Mesothelial cell of epicardium (in vitro differentiated cells): ENCODE measurements at places on chromosomes 11 and 22.

DNA sequence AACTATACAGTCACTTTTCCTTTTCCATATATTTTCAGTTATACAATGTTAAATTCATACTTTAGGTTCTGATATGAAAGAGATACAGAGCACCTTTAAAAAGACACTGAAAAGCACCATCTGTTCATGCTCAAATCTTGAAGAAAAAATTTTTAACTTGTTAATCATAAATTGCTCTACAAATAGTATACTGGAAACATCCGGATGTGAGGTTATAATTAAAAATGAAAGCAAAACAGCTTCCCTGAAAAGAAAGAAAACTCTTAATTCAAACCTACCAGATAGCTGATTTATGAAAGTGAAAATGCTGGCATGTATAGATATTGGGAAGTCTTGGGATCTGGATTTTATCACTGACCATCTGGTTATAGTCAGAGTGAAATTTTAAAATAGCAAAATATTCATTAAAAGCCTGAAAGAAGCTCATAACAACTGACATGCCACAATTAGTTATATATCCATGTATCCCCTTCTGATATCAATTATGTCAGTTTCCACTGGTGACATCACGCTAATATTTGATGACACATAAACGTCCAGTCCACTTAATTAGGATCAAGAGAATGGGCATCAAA lies 740.0 kb downstream of the DLG2 start:
- H3K4me3 ChIP-seq: no peak overlapping the region
- H3K4me1 ChIP-seq: no peaks in the 10 kb centered on the region
- no peak overlapping the region for H3K27ac ChIP-seq
- no peaks in the 10 kb centered on the region for H3K27me3 ChIP-seq
- H3K36me3 ChIP-seq: no peaks in the 10 kb centered on the region

DNA sequence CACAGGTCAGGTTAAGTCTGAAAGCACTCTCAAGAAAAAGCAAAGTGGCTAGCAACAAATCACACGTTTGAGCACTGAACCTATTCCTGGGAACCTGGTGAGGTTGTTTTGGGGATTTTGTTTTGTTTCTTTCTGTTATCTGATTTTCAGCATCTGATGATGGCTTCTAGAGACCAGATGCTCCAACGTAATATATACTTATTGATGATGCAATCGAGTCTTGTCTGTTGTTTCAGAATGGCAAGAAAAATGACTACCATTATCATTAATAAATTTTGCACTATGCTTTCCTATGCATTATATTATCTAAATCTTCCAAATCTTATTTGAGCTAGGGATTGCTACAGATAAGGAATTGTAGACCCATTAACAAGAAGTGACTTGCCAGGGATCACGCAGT lies 312.3 kb upstream of the FAT3 start:
- H3K27me3 ChIP-seq: no peaks in the 10 kb centered on the region
- no peaks in the 10 kb centered on the region for H3K36me3 ChIP-seq
- H3K4me3 ChIP-seq: no peak overlapping the region
- no peak overlapping the region for H3K27ac ChIP-seq
- no peak for DNase-seq

DNA sequence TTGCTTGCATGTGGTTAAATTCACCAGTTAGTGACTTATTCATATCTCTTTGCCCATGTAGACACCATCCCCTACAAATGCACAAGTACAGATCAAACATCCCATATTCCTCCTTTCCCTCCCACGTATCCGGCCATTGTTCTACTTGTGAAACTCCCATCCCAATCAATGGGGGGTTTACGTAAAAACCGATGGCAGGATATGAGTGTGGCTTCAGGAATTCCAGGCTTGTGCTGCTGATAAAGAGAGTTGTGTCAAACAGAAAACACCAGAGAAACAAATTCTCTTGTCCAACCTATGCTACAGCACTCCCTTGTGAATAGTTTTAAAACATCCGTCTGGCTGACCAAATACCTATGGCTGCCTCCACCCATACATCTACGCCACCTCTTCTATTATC lies 15.5 kb downstream of the FLI1 start:
- peaks cover 5% of the 10 kb centered on the region for H3K4me1 ChIP-seq
- H3K27ac ChIP-seq: no peak overlapping the region
- H3K4me3 ChIP-seq: no peak overlapping the region
- no peak for DNase-seq

- H3K27ac ChIP-seq: no peak overlapping the region
- H3K4me1 ChIP-seq: no peaks in the 10 kb centered on the region
- H3K27me3 ChIP-seq: peaks cover 24% of the 10 kb centered on the region
Measured at GRCh38 chr22:23035557-23036277, 34.6 kb upstream of the GNAZ start.

- H3K4me1 ChIP-seq: peaks cover 19% of the 10 kb centered on the region
- H3K27me3 ChIP-seq: peaks cover 70% of the 10 kb centered on the region
- no peaks in the 10 kb centered on the region for H3K36me3 ChIP-seq
- no peak for DNase-seq
Measured at GRCh38 chr11:131253142-131253655, 117.2 kb upstream of the NTM start.

- peaks cover 3% of the 10 kb centered on the region for H3K36me3 ChIP-seq
- DNase-seq: no peak
- H3K27ac ChIP-seq: peak overlapping the region; percentile 97
Measured at GRCh38 chr11:9313648-9314290, 624 bp downstream of the TMEM41B start.

DNA sequence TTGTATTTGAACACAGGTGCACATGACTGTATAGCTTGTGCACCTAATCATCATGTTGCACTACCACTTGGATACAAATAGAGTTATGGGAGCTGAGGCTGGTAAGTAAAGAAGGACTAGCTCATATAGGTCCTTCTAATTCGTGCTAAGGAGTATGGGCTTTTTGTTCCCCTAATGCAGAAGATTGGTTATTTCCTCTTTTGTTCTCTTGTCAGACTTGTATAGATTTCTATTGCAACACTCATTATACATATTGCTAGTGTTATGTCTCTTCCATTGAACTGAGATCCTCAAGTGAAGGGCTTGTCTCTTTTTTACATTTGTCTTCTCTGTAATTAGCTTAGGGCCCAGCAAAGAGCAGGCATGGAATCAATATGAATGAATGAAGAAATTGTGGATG lies 54.1 kb upstream of the ARHGAP20 start:
- H3K27ac ChIP-seq: no peak overlapping the region
- H3K36me3 ChIP-seq: no peaks in the 10 kb centered on the region

- H3K27me3 ChIP-seq: peaks cover 7% of the 10 kb centered on the region
- no peak overlapping the region for H3K27ac ChIP-seq
- H3K4me3 ChIP-seq: no peak overlapping the region
- H3K4me1 ChIP-seq: peaks cover 9% of the 10 kb centered on the region
- no peaks in the 10 kb centered on the region for H3K36me3 ChIP-seq
Measured at GRCh38 chr11:127926721-127927120, 660.6 kb downstream of the ETS1 start.

- no peak overlapping the region for H3K27ac ChIP-seq
- no peaks in the 10 kb centered on the region for H3K27me3 ChIP-seq
- H3K4me3 ChIP-seq: no peak overlapping the region
- H3K36me3 ChIP-seq: peaks cover under 1% of the 10 kb centered on the region
Measured at GRCh38 chr11:129314371-129314770, 61.3 kb upstream of the BARX2 start.

GRCh38 chr22:40803321-40803720 lies 15.8 kb downstream of the SLC25A17 start:
- H3K4me3 ChIP-seq: no peak overlapping the region
- no peaks in the 10 kb centered on the region for H3K27me3 ChIP-seq
- no peak for DNase-seq
- peaks cover 12% of the 10 kb centered on the region for H3K4me1 ChIP-seq

GRCh38 chr11:72535194-72535547 lies 100.8 kb upstream of the CLPB start:
- H3K27me3 ChIP-seq: peaks cover 1% of the 10 kb centered on the region
- no peaks in the 10 kb centered on the region for H3K36me3 ChIP-seq
- H3K27ac ChIP-seq: peak overlapping the region; percentile 55
- no peak overlapping the region for H3K4me3 ChIP-seq

- no peak overlapping the region for H3K4me3 ChIP-seq
- H3K27me3 ChIP-seq: peaks cover 3% of the 10 kb centered on the region
- H3K27ac ChIP-seq: no peak overlapping the region
- no peak for DNase-seq
- H3K36me3 ChIP-seq: no peaks in the 10 kb centered on the region
- peaks cover 16% of the 10 kb centered on the region for H3K4me1 ChIP-seq
Measured at GRCh38 chr11:11016068-11016467, 158.2 kb upstream of the ZBED5 start.

DNA sequence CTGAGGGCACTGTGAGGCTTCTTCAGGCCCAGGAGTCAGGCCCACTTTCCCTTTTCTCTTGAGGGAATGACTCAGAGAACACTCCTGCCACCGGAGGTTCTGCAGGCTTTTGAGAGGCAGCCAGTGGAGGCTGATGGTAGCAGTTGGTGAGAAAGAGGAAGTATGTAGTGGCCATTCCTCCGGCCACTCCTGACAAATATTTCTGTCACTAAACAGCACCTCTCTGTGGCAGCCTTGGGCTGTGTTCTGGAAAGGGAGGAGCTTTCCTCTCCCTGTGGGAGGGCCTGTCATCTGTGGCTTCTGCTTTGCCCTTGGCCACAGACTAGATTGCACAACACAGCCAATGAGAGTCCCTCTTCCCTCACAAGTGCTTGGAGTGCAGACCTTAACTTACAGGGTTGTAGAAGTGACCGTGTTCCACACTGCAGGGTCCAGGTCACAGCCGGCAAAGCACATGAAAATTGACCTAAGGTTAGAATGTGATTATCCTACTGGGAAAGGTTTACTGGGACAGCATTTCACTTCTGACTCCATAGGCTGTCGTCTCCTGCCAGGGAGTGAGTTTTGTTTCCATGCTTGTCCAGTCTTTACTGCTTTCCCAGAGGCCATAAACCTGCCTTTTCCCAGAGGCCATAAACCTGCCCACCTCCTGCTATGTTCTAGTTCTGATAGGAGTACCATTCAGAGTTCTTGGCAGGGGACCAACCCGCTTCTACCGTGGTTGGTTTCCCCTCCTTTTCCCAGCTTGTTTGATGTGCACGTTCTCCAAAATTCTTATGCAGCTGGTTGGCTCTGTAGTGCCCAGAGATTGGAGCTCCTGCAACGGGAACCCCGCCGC lies 33.3 kb downstream of the MARK2 start:
- H3K27me3 ChIP-seq: no peaks in the 10 kb centered on the region
- peak overlapping the region; percentile 87 for H3K27ac ChIP-seq
- DNase-seq: no peak
- H3K4me3 ChIP-seq: no peak overlapping the region
- peaks cover 50% of the 10 kb centered on the region for H3K4me1 ChIP-seq

GRCh38 chr11:76685831-76686230 lies 15.3 kb upstream of the LRRC32 start:
- H3K36me3 ChIP-seq: no peaks in the 10 kb centered on the region
- no peak overlapping the region for H3K27ac ChIP-seq
- H3K27me3 ChIP-seq: peaks cover 9% of the 10 kb centered on the region
- DNase-seq: no peak

DNA sequence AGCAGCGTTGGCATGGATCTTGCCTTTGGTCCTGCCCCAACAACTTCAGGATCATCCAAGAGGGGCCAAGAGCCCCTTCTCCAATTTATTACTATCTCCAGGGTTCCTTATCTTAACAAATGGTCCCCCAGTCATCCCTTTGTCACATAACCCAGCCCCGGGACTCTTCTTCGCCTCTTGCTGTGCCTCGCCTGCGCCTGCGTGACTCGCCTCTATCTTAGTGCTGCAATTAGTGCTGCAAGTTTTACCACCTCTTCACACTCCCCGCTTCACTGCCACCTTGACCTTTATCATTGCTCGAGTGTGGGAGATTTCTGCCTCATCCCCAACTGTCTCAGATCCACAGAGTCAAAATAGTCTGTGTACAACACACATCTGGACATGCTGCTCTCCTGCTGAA lies 4.0 kb upstream of the IGSF22 start:
- no peak for DNase-seq
- no peak overlapping the region for H3K4me3 ChIP-seq

- no peak overlapping the region for H3K4me3 ChIP-seq
- H3K4me1 ChIP-seq: no peaks in the 10 kb centered on the region
- no peak overlapping the region for H3K27ac ChIP-seq
- H3K36me3 ChIP-seq: no peaks in the 10 kb centered on the region
Measured at GRCh38 chr11:15750535-15751308, 605.6 kb downstream of the SOX6 start.

DNA sequence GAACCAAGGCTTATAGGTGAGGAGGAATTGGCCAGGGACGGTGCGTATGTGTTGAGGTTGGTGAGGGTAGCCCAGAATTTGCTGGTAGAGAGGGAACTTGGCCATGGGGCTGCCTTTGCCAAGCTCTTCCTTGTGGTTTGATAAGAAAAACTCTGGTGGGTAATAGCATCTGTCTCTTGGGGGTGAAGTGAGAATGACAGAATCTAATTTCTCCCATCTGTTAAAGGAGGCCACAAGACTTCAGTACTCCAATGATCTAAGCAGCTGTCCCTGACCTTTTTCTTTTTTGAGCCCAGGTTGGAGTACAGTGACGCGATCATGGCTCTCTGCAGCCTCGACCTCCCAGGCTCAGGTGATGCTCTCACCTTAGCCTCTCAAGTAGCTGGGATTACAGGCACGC lies 36.0 kb upstream of the PICK1 start:
- H3K4me1 ChIP-seq: peaks cover 5% of the 10 kb centered on the region
- no peak overlapping the region for H3K27ac ChIP-seq
- H3K27me3 ChIP-seq: peaks cover 3% of the 10 kb centered on the region
- no peak for DNase-seq
- H3K36me3 ChIP-seq: no peaks in the 10 kb centered on the region

DNA sequence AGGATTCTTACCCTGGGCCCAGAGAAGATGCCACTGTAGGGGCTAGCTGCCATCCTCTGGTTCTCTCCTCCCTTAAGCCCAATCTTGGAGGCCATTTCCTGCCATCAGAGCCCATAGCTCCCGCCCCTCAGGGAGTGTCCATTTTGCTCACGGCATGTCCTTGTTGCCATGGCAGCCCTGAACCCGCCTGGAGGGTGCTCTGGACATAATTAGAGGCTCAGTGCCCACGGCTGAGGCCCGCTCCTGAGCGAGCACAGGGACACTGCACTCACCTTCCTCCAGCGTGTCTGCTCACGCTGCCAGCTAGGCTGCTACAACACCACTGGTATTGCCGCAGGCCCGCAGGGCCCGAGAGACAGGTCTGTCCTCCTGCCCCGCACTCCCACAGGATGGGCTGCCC lies 11.1 kb upstream of the SUSD2 start:
- no peaks in the 10 kb centered on the region for H3K36me3 ChIP-seq
- DNase-seq: no peak
- no peak overlapping the region for H3K4me3 ChIP-seq
- no peaks in the 10 kb centered on the region for H3K27me3 ChIP-seq
- no peak overlapping the region for H3K27ac ChIP-seq

DNA sequence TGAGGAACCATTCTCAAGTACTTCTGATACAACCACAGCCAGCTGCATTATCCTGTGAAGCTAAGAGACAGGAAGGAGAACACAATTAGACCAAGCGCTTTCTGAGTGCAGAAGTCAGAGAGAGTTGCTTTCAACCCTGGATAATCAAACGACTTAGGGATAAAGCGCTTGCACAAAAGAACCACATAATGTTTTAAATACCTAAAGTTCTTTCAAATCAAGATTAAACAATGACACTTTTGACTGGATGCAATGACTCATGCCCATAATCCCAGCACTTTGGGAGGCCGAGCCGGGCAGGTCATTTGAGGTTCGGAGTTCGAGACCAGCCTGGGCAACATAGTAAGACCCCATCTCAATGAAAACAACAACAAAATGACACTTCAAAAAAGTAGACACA lies 145.1 kb downstream of the SWAP70 start:
- no peak for DNase-seq
- peaks cover 10% of the 10 kb centered on the region for H3K4me1 ChIP-seq
- H3K4me3 ChIP-seq: no peak overlapping the region
- H3K27ac ChIP-seq: no peak overlapping the region
- H3K36me3 ChIP-seq: peaks cover 50% of the 10 kb centered on the region
- H3K27me3 ChIP-seq: no peaks in the 10 kb centered on the region

GRCh38 chr22:36736701-36737320 lies 33.3 kb upstream of the CACNG2 start:
- no peak overlapping the region for H3K27ac ChIP-seq
- H3K36me3 ChIP-seq: no peaks in the 10 kb centered on the region
- H3K4me3 ChIP-seq: no peak overlapping the region
- no peak for DNase-seq
- H3K4me1 ChIP-seq: no peaks in the 10 kb centered on the region
